ENCODE measurements at places on chromosomes 1 and 21. TPM values are rescaled to one million over a fixed set of nuclear protein-coding genes. Genes with fewer than 3 reads are reported as not detected.

LCE1D gene
- not detected for total RNA-seq

TTLL10 gene
- not detected for total RNA-seq

CD1E gene
- not detected for total RNA-seq

CPTP gene
- total RNA-seq = 29.5 TPM

CASZ1 gene
- 5.1 TPM for total RNA-seq

CXADR gene
- 12.2 TPM for total RNA-seq

HAO2 gene
- total RNA-seq = not detected

CSDE1 gene
- 486 TPM for total RNA-seq

Data from endothelial cell of umbilical vein (primary cell).